NCI-H748 treated with DMSO at 0.1 percent for 48 hours (cell line): ENCODE measurements at places on chromosomes 2 and 18.

GRCh38 chr2:17719562-17720371 lies 33.8 kb downstream of the SMC6 start:
- DNase-seq = no peak

GRCh38 chr18:80246445-80247392 lies 595 bp downstream of the PARD6G start:
- DNase-seq = peak; percentile 33

DNA sequence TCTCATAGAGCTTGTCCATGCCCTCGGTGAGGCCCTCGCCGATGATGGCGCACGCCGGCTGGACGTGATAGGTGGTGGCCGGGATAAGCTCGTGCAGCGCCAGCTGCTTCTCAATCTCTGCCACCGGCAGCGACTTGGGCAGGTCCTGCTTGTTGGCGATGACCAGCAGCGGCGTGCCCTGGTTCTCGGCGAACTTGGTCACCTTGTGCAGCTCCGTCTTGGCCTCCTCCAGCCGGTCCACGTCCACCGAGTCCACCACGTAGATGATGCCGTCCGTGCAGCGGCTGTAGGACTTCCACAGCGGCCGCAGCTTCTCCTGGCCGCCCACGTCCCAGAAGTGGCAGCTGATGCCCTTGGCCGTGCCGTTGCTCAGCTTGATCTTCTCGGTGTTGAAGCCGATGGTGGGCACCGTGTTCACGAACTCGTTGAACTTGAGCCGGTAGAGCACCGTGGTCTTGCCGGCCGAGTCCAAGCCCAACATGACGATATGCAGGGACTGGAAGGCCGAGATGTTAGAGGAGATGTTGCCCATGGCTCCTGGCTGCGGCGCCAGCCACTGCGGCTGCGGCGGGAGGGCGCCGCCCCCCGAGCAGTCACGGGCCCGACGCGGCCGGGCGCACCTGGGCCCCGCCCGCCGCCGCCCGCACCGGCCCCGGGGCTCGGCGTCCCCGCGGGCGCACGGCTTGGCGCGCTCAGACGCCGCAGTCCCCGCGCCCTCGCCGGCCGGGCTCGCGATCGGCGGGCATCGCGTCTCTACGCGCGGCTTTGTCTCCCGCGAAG lies 636 bp downstream of the ARL4C start:
- DNase-seq = peak; percentile 35

GRCh38 chr2:23385748-23386338 lies 864 bp downstream of the KLHL29 start:
- no peak for DNase-seq

GRCh38 chr2:180938451-180938850 lies 42.0 kb upstream of the UBE2E3 start:
- DNase-seq = no peak

- DNase-seq = no peak
Measured at GRCh38 chr2:70986499-70987189, 8.0 kb downstream of the TEX261 start.

GRCh38 chr2:46029332-46029811 lies 267.8 kb upstream of the EPAS1 start:
- no peak for DNase-seq

DNA sequence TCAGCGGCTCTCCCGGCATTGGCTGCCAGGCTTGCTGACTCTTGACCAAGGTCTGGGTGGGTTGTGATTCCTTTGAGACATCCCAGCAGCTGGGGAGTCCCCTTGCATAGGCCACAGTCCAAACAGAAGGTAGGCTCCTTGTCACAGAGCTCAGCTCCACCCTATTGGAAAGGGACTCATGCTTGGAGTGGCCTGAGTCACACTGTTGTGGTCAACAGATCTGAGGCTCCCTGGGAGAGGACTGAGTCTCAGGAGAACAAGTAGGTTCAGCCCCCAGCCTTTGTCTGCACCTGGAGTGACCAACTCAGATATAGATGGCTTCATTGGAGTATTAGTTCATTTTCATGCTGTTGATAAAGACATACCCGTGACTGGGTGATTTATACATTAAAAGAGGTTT lies 32.1 kb upstream of the SH3BP4 start:
- no peak for DNase-seq

GRCh38 chr18:57859314-57859713 lies 56.2 kb upstream of the ATP8B1 start:
- DNase-seq = peak; percentile 53

DNA sequence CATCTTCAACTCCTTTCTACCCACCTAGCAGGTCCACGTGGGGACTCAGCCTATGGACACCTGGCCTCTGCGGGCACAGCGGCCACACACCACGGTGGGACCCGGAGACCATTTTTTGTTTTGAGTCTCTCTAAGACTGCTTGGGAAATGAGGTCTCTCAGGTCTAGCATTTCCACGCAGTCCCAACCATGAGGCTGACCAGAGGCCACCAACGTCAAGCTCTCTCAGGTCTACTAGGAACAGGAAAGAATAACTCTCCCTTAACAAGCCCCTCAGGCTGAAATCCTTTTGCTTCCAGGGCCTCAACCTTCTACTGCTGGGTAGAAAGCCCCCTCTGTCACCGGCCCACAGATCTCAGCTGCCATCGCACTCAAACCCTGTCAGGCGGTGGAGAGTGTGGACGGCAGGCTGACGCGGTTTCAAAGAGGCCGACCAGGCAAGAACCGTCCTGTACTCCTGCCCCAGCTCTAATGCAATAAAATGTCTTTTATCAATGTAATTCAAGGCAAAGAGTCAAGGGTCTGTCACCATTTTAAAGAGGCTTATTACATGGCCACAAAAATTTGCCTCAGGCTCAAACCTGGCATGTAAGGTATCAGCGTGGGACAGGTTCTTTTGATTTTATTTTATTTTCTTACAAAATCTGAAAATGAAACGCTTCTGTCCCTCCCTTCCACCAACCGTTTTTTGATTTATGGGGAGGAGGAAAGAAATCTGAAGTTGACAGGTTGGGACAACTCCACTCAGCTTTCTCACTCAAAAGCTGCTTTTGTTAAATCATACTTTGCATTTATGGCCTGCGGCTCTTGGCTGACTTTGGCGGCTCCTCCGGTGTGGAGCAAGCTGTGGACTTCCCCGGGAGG lies 74.0 kb downstream of the BCL11A start:
- DNase-seq = no peak

- peak; percentile 67 for DNase-seq
Measured at GRCh38 chr2:40554665-40555294, 102.9 kb upstream of the SLC8A1 start.

- DNase-seq = no peak
Measured at GRCh38 chr2:17199741-17200140, 318.5 kb downstream of the RAD51AP2 start.

DNA sequence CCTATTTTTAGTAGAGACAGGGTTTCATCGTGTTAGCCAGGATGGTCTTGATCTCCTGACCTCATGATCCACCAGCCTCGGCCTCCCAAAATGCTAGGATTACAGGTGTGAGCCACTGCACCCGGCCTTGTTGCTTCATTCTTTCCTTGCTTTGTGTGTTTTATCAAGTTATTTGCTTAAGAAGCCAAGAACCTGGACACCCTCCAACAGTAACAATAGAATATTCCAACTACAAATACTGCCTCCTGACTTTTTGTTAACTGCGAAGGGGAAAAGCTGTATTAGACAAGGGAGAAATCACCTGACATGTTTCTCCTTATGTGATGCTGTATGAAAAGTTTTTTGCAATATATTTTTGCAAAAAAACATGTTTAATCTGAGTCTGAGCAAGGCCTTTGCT lies 297.2 kb downstream of the NCKAP5 start:
- DNase-seq = no peak

DNA sequence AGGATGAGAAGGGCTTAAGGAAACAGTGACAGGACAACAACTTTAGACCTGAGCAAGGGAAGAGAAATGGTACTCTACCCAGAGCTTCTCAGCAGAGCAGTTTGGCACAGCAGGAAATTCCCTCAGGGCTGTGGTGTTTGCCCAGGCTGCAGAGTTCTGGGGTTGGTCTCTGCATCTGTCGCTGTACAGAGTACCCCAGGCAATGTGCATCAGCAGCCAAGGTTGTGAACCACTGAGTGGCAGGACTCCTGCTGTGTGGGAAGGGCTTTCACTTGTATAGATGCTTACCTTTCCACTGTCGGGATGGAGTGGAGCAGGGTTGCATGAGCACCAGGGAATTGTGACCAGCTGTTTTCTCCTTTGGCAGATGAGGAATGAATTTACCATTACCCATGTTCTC lies 21.2 kb downstream of the STAMBP start:
- DNase-seq = no peak

GRCh38 chr2:60091266-60091665 lies 462.2 kb downstream of the BCL11A start:
- DNase-seq = no peak

GRCh38 chr2:38266382-38267061 lies 110.6 kb downstream of the ATL2 start:
- no peak for DNase-seq

GRCh38 chr2:63681896-63682295 lies 93.1 kb downstream of the MDH1 start:
- no peak for DNase-seq

- DNase-seq = peak; percentile 46
Measured at GRCh38 chr2:14626873-14627272, 5.6 kb upstream of the LRATD1 start.

GRCh38 chr2:34836361-34836760 lies 1237.3 kb upstream of the FAM98A start:
- DNase-seq = no peak

DNA sequence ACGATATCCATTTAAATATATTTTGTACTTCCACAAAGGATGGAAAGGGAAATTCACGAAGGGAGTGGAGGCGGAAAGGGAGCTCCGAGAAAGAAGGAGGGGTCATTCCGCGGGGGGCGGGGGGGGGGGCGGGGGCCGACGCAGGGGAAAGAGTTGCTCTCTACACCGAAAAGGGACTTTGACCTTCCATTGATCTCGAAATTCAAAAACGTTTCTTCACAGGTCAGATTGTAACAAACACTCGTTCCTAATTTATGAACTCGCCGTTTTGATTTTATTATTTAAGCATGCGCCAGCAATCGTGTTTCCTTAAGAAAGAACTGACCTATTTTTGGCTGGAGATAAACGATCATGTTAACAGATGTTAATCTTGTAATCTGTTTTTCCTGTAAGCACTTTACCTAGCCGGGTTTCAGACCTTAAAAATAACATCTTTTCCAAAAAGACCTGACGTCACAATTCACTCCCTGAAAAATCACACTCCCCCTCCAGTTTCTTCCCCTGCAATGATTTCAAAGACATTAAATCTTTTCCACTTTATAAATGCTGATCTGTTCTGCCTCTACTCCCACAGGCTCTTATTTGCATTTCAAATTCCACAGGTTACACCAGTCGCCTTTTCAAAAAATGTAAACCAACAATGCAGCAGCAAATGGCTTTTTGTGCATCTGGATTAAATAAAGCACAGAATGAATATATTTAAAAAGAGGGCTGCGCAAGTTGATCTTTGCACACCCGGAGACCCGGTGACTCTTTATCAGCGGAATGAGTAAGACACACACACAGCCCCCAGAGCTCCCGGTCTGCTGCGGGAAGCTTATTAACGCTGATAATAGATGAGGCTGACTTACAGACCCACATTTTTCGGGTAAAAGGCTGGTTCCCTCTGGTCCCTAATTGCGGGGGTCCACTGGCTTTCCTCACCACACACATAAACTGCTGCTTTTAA lies 1.6 kb downstream of the ZNF516 start:
- DNase-seq = peak; percentile 86

- no peak for DNase-seq
Measured at GRCh38 chr2:68404893-68405799, 40.1 kb downstream of the PLEK start.

DNA sequence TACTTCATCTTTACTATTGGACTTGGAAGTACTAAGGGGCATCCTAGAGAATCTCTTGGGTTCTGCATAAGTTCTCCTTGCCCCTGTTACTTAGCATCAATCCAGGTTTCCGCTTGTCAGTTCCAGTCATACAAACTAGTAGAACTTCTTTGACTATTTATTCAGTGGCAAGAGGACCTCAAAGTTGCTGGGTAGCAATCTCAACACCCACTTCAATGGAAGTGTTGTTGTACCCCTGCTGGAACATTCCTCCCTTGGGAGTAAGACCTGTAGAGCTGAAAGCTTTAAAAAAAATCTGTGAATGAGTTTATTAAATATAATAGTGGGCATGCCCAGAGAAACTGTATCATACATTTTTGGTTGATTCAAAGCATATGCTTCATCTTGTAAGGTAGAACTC lies 27.0 kb downstream of the BIRC6 start:
- no peak for DNase-seq

- DNase-seq = no peak
Measured at GRCh38 chr2:24985511-24985910, 13.8 kb upstream of the DNAJC27 start.

- no peak for DNase-seq
Measured at GRCh38 chr18:10965119-10965518, 184.2 kb downstream of the PIEZO2 start.

DNA sequence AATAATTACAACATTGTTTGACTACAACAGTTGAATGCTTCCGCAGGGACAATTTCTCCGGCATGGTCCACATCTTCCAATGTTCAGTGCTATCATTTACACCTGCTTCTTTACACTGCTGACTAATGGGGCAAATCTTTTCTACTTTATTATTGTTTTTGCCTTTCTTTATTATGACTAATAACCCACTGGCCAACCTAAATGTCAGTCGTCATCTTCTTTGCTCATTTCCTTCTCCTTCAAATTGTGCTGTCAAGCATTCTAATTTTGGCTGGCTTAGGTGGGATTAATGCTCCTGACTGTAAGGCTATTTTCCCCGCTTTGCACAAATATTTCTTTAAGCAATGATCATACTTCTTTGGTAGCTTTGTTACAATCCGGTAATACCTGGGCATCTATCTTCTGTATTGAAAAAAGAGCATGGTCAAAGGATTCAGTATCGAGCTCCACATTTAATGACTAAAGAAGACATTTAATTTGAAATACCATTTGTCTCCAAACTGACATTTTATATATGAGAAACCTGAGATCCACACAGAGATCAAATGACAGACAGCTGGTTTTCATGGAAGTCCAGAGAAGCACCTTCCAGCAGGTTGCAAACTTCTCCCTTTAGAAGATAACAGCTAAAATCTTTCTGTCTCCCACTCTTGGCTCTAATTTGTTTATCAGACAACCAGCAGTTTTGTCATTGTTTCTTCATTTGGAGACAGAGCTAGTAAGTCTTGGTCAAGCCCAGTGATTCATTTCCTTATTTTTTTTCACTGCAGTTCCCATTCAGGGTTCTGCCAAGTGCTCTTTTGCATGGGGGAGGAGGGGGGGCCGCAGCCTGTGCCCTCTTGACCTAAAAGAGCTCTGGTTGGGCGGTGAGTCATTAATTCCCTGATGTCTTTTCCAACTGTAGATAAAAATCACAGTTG lies 132.9 kb downstream of the SOCS6 start:
- no peak for DNase-seq

- no peak for DNase-seq
Measured at GRCh38 chr2:155382776-155383175, 684.3 kb downstream of the KCNJ3 start.

- no peak for DNase-seq
Measured at GRCh38 chr2:173578404-173579107, 223.9 kb downstream of the CDCA7 start.
